Activated naive CD8-positive, alpha-beta T cell treated with anti-CD3 and anti-CD28 coated beads, Interleukin-2, amount 10 ng/mL, durations not matched to agents 7 days and 5 days (primary cell): ENCODE measurements at places on chromosomes 11 and 22. TPM values are rescaled to one million over a fixed set of nuclear protein-coding genes. Genes with fewer than 3 reads are reported as not detected.

- peak overlapping the region; percentile 99 for H3K4me3 ChIP-seq
- DNase-seq = no peak
- H3K4me1 ChIP-seq = peaks cover 45% of the 10 kb centered on the region
- peak overlapping the region; percentile 97 for H3K27ac ChIP-seq
- H3K36me3 ChIP-seq = peaks cover 51% of the 10 kb centered on the region
Measured at GRCh38 chr22:28799606-28800307, 612 bp downstream of the XBP1 start.

DNA sequence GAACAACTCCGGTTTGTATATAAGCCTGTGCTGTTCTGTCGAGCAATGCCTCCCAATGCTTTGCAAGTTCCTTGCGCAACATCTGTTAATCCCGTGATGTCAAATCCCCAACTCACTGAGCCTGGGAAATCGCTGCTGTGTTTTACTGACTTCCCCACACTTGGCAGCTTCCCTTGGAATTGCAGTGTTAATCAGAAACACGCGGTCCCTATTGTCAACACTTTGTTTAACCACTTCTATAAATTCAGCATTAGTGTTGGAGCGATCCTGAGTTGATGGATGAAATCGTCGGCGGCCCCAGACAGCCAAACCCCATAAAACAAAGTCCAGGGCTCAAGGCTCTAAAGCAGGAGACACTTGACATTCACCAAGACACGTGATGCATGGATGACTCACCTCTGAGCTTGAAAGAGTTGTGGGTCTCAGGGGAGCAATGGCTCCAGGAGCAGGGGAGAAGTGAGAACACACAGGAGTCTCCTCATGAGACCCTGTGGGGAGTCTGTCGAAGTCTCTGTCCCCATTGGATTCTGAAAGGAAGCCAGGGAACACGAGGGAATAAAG is 555.3 kb downstream of the MIAT start:
- H3K27ac ChIP-seq = no peak overlapping the region
- no peak for DNase-seq
- H3K4me1 ChIP-seq = no peaks in the 10 kb centered on the region
- H3K27me3 ChIP-seq = peaks cover 5% of the 10 kb centered on the region
- H3K36me3 ChIP-seq = no peaks in the 10 kb centered on the region
- no peak overlapping the region for H3K4me3 ChIP-seq

GRCh38 chr11:36450110-36450572 is 59.9 kb downstream of the TRAF6 start:
- no peaks in the 10 kb centered on the region for H3K36me3 ChIP-seq
- no peak for DNase-seq
- peak overlapping the region; percentile 62 for H3K27ac ChIP-seq
- peaks cover 3% of the 10 kb centered on the region for H3K27me3 ChIP-seq
- peaks cover 29% of the 10 kb centered on the region for H3K4me1 ChIP-seq
- H3K4me3 ChIP-seq = peak overlapping the region; percentile 53

- peak overlapping the region; percentile 45 for H3K4me3 ChIP-seq
- DNase-seq = no peak
- no peak overlapping the region for H3K27ac ChIP-seq
Measured at GRCh38 chr22:20267441-20268278, 458 bp downstream of the RTN4R start.

- no peaks in the 10 kb centered on the region for H3K4me1 ChIP-seq
- H3K4me3 ChIP-seq = no peak overlapping the region
- H3K36me3 ChIP-seq = no peaks in the 10 kb centered on the region
- no peak overlapping the region for H3K27ac ChIP-seq
- H3K27me3 ChIP-seq = peaks cover 36% of the 10 kb centered on the region
Measured at GRCh38 chr22:32073262-32073661, 30.2 kb downstream of the SLC5A1 start.

- H3K27me3 ChIP-seq = no peaks in the 10 kb centered on the region
- no peak overlapping the region for H3K27ac ChIP-seq
- no peaks in the 10 kb centered on the region for H3K36me3 ChIP-seq
- DNase-seq = no peak
- peaks cover 4% of the 10 kb centered on the region for H3K4me1 ChIP-seq
Measured at GRCh38 chr11:45208135-45208534, 61.7 kb downstream of the PRDM11 start.

- DNase-seq = no peak
- H3K4me3 ChIP-seq = no peak overlapping the region
Measured at GRCh38 chr11:64196626-64197025, 9.9 kb upstream of the FERMT3 start.

DNA sequence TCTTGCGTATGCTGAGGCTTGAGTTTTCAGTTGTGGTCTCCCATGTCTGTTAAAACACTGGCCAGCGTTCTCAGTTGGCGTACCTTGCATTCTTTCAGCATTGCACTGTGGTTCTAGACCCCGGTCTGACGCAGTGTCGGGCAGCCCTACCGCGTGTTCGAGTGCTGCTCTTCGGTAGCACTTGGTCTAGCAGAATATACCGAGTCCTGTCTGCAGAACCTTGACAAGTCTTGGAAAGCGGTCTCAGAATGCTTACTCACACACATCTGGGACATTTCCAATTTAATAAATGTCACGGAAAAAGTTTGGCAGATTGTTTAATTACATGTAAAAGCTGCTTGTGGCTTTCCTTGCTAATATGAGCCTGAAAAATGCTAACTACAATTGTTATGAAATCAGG is 32.6 kb downstream of the PPFIA1 start:
- no peak overlapping the region for H3K4me3 ChIP-seq
- peaks cover 4% of the 10 kb centered on the region for H3K36me3 ChIP-seq
- DNase-seq = no peak
- H3K27me3 ChIP-seq = no peaks in the 10 kb centered on the region

- no peak for DNase-seq
- no peaks in the 10 kb centered on the region for H3K36me3 ChIP-seq
- H3K27me3 ChIP-seq = peaks cover 4% of the 10 kb centered on the region
- no peak overlapping the region for H3K4me3 ChIP-seq
- H3K4me1 ChIP-seq = peaks cover 3% of the 10 kb centered on the region
Measured at GRCh38 chr11:128171506-128171905, 415.9 kb downstream of the ETS1 start.

GRCh38 chr11:19116276-19116970 is 545 bp upstream of the ZDHHC13 start:
- DNase-seq = peak; percentile 26
- H3K4me1 ChIP-seq = peaks cover 39% of the 10 kb centered on the region
- H3K4me3 ChIP-seq = peak overlapping the region; percentile 92
- peaks cover 14% of the 10 kb centered on the region for H3K36me3 ChIP-seq

DNA sequence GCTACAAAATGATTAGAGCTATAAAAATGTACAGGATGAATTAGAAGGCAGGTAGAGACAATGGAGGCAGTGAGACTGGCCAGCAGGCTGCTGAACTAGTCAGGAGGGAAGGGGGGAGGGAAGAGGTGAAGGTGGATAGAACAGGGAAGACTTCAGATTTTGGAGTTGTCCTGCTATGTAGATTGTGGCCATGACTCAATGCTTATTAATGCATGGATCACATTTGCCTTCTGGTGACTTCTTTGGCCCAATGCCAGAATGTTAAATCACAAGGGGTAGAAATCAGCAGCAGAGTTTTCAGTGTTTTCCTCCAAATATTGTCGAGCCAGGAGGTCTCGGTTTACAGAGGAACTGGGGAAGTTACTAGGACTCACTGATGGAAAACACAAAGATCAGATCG is 346.6 kb downstream of the AASDHPPT start:
- H3K4me1 ChIP-seq = no peaks in the 10 kb centered on the region
- H3K36me3 ChIP-seq = no peaks in the 10 kb centered on the region
- H3K4me3 ChIP-seq = no peak overlapping the region
- no peaks in the 10 kb centered on the region for H3K27me3 ChIP-seq
- no peak overlapping the region for H3K27ac ChIP-seq

DNA sequence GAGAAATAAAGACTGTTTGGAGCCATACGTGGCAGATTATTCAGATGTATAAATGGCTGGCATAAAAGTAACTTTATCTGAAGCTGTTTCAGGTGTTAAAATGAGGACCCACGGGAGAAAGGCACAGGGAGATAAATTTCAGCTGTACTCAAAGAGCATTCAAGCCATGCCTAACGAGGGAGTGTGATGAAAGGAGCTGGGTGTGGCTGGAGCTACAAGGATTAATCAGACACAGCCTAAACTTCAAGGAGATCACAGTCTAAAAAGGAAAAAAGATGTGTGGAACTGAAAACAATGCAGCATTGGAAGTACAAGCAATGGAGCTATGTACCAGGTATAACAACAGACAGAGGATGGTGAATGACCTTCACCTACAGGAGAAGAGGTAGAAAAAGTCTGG is 120.8 kb upstream of the APOA1 start:
- H3K4me3 ChIP-seq = no peak overlapping the region
- H3K27ac ChIP-seq = no peak overlapping the region
- peaks cover 3% of the 10 kb centered on the region for H3K36me3 ChIP-seq
- no peak for DNase-seq
- no peaks in the 10 kb centered on the region for H3K27me3 ChIP-seq

DNA sequence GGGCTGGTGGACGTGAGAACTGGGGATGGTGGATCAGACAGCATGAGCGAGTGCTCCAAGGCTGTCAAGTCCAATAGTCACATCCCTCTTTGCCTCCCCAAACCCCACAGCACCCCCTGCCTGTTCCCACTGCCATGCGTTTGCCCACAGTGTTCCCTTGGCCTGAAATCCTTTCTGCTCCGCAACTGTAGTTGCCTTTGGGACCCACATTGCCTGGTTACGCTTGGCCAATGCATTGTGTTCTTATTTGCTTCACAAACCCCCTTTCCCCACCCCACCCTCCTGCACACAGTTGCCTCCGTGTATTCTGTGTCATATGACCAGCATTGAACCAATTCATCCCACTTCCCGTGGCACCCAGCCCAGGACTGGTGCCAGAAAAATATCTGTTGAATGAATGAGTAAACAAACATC is 2.1 kb upstream of the KIAA0930 start:
- H3K36me3 ChIP-seq = no peaks in the 10 kb centered on the region
- H3K27ac ChIP-seq = no peak overlapping the region
- H3K4me1 ChIP-seq = peaks cover 23% of the 10 kb centered on the region
- peaks cover 3% of the 10 kb centered on the region for H3K27me3 ChIP-seq
- H3K4me3 ChIP-seq = no peak overlapping the region
- DNase-seq = no peak

- no peaks in the 10 kb centered on the region for H3K36me3 ChIP-seq
- no peaks in the 10 kb centered on the region for H3K4me1 ChIP-seq
- no peaks in the 10 kb centered on the region for H3K27me3 ChIP-seq
- no peak overlapping the region for H3K4me3 ChIP-seq
Measured at GRCh38 chr11:64102005-64102738, 63.7 kb downstream of the MACROD1 start.

Gene PNPLA3
- not detected for total RNA-seq

Gene DSCAML1
- total RNA-seq = 3.1 TPM

Gene SMTNL1
- total RNA-seq = not detected

Gene ANO9
- 122 TPM for total RNA-seq

Gene ALKBH8
- total RNA-seq = 12.6 TPM

Gene LRRC56
- 4.7 TPM for total RNA-seq

Gene PRAME
- total RNA-seq = not detected
